Fibroblast of skin of right quadriceps (primary cell): ENCODE measurements at places on chromosomes 3 and 15.
A peak's percentile ranks its signal among the peaks of the same experiment; 100 is the strongest.

DNA sequence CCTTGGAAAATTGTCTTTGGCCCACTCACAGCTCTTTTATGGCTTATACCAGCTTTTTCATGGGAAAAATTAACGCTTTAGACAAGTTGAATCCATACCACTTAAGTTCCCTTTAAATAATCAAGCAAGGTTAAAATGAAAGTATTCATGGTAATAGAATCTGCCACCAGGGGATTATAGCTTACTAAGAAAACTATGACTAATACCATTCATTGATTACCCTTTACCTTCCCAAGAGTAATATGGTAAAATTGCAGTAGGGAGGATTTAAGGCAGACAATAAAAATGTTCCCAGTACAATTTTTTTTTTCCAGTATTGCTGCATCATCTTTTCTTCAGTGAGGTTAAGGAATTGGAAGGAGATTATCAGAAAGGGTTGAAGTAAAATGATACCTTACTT lies 641.1 kb upstream of the NAALADL2 start:
- DNase-seq, result peak; percentile 52

DNA sequence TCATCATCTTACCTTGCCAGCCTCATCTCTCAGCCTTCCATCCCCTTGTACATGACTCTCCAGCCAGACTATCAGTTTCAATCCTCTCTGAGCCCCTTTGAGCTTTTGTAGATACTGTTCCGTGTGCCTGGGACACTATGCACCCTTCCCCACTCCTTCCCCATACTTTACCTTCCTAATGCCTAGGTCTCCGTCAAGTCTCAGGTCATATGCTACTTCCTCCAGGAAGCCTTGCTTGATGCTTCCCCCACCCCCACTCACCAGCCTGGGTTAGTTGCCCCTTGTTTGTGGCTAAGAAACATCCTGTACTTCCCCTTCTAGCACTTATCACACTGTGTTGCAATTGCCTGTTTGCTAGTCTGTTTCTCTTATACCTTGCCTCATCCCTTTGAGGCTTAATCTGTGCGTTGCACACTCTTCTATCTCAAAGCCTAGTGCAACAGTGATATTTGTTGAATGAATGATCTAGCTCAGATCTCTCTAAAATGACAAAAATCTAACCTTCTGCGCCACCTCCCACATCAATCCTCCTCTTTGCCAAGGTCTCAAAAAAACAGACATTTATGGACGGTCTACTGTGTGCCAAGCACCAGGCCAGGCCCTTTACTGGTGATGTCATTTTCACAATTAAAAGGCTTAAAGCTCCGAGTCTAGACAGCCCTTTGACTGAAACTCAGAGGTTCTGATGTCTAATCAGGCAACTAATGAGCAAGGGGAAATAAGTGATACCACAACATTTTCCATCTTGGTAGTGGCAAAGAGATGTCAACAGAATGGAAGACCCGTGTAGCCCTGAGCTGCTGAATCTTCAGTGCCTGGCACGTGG lies 6.5 kb upstream of the USP3 start:
- DNase-seq, result no peak

GRCh38 chr15:61831505-61831921 lies 228.7 kb downstream of the VPS13C start:
- no peak for DNase-seq

DNA sequence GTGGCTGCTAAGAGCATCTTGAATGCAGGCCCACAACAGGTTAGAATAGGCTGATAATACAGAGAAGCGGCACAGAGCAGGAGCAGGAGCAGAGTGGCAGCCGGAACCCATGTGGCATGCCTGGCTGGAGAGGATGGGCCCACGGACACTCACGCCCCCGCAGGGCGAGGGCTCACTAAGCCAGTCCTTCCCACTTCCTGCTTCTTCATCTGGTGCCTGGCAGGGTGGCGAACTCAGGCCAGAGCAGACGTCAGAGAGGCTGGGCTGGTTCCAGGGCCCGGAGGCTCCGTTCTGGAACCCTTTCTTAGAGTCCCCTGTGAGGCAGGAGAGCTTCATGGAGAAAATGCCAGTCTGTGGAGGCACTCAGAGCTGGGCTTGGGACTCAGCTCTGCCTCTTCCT lies 195.1 kb downstream of the NTRK3 start:
- DNase-seq, result no peak

DNA sequence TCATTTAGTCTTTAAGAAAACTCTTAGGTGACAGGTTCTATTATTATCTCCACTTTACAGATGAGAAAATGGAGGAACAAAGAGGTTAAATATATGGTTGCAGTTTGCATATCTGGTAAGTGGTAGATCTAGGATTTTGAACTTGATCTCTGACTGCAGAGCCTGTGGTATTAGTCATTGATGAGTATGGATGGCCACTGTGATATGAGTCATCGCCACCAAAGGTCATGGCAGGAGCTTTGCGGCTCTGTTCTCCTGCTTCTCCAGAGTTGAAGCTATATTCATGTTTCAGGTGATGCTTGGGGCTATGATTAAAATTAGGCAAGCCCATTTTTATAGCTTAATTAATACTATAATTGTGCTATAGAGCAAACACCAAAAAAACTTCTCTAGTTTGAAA lies 306.2 kb upstream of the DPPA4 start:
- peak; percentile 7 for DNase-seq

GRCh38 chr15:59105854-59106253 lies 908 bp downstream of the CCNB2 start:
- DNase-seq, result no peak

- peak; percentile 19 for DNase-seq
These were observed 35.9 kb upstream of the GOLGA6L9 start for GRCh38 chr15:82393671-82394070.

- no peak for DNase-seq
These were observed 861.9 kb upstream of the SEMA6D start for GRCh38 chr15:46855388-46855787.

DNA sequence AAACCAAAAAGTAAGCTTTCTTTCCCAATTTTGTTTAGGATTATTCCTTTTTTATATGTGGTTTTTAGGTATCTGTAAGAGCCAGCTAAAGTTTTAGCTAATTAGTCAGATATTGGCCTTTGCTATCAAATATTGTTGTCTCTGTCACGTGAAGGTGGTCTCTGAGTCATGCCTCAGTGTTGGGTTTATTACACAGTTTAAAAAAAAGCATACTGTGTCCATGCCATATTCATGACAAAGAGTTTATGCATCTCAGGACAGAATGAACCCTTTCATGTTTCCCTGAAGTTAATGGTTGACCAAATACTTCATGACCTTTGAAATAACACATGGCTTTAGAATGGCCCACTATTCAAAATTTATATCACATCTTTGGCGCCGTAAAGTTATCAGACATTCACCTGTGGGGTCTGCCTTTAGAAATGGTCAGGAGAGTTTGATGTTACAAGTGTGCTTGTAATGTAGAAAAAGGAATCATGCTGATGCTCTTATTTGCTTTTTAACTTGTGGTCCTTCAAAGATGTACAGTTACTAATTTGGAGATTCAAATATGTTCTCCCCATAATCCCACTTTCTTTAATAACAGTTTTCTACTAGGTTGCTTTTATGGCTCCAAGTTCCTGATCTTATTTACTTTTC lies 101.5 kb downstream of the MYRIP start:
- DNase-seq, result peak; percentile 48

GRCh38 chr3:150149651-150150051 lies 179.0 kb upstream of the PFN2 start:
- peak; percentile 90 for DNase-seq

DNA sequence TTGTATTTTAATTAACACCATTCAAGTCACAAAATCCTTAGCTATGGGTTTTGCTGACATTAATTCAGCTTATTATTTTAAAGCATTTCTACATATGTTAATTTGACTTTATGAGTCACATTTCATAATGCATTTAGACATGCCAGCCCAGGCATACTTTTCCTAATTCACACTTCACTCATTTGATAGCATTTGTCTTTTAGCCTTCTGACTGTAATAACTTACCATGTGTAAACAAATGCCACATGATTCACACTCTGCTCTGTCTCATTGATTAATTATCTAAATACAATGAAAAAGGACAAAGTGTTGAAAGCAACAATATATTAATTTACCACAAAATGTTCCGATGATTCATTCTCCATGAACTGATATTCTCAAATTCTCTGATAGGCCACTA lies 927.8 kb upstream of the EPHA6 start:
- peak; percentile 48 for DNase-seq

DNA sequence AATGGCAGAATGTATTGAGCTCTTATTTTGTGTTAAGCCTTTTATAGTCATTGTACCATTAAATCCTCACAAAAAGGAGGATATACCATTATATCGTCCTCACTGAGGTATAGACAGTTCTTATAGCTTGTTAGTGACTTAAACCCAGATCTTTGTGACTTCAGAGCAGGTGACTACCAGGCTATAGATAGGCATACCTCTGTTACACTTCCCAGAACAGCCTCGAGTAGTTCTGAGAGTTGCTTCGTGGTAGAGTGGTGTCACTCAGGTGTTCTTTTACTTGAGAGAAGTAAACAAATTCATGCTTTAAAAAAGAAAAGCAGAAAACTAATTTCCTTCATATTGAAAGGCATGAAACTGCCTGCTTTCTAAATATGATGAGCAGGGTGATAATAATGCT lies 59.9 kb downstream of the SEC22A start:
- no peak for DNase-seq

DNA sequence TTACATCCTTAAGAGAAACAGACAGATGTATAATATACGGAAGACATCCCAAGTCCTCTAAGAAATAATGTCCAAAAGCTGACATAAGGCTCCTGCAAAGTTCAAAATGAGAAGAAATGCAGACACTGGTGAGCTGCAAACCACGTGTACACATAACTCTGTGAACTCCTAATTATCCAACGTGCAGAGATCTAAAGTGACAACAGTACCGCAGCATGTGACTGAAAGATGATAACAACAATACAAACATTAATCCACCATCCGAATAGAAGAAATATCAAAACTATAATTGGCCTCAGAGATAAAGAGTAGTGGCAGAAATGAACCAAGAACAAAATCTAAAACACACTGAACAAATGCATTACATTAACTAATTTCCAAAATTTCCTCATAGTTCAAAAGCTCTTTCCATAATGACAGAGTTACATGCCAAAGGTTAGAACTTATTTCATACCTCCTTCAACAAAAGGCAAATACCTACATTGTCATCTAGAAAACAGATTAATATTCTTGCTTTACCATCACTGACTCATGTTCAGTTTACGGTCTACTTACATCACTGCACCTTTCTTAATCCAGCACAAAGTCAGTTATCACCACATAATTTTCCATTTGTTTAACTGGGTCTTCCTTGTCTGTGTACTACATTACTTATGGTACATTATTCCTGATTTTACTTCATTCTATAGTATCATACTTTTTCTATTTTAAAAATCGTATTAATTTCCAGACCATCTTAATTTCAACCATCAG lies 2.2 kb downstream of the PDCD10 start:
- DNase-seq, result no peak

DNA sequence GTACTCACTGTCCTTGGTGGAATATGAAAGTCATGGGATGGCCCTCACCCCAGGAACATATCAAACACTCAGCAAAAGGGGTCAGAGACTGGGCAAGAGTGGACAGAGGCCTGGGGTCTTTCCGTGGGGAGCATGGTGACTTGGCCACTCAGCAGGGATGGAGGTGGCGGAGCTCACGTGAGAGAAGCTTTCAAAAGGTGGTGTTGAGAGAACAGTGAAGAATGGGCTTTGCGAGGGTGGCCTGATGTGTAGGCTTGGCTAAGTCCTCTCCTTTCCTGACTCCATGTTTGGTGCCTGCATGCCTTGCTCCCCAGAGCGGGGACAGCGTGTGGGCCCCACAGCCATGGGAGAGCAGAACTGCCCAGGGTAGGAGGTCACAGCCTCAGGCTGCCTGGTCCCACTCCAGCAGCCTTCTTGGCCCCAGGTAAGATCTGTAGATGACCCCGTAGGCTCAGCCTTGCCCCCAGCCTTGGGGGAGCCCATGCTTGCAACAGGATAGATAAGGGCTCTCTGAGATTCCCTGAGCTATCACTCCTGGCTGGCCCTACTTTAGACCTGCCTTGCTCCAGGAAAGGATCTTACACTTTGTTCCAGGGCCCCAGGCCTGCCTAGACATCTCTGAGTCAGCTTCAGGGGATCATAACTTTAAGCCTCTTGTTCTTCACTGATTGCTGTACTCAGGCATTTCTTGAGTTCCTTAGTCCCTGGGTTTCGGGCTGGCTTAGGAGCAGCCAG lies 17.0 kb downstream of the RPLP1 start:
- peak; percentile 42 for DNase-seq

- DNase-seq, result peak; percentile 87
These were observed 73.2 kb downstream of the PRICKLE2 start for GRCh38 chr3:64152086-64152485.

GRCh38 chr3:167874671-167875372 lies 139.3 kb downstream of the SERPINI1 start:
- DNase-seq, result no peak

DNA sequence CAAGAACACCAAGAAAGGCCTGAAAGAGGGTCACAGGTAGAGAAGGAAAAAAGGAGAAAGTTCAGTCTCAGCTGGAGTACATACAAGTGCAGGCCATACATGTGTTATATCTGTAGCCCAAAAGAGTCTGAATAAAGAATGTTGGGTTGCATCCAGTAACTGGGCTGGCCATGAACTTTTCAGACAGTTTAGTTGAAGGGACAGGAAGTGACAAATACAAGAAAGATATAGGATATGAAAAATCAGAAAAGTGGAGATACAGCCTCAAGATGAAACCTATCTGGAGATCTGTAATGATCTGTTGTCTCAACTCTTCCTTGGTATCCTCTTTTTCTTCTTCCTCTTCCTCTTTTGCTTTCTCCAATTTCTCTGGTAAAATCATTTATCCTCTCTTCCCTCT lies 671.7 kb downstream of the MECOM start:
- no peak for DNase-seq
